ENCODE measurements at places on chromosomes 11 and 22.
A peak's percentile ranks its signal among the peaks of the same experiment; 100 is the strongest.

- no peak for DNase-seq
Observed at GRCh38 chr22:48267681-48268080, 1505.2 kb downstream of the TBC1D22A start.

GRCh38 chr11:109432105-109432504, 10.1 kb downstream of the C11orf87 start:
- DNase-seq: no peak

GRCh38 chr22:38955926-38956325, 1.5 kb upstream of the APOBEC3A start:
- peak; percentile 7 for DNase-seq

DNA sequence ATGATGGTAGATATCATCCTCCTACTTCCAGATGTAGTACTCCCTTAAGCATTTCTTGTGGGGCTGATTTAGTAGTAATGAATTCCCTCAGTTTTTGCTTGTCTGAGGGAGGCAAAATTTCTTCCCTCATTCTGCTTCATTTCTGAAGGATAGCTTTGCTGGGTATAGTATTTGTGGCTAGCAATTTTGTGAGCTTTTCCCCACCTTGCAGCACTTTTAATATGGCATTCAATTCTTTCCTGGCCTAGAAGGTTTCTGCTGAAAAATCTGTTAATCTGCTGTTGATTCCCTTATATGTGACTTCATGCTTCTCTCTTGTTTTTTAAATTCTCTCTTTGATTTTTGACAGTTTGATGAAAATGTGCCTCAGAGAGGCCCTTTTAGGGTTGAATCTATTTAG, 50.4 kb downstream of the KCNQ1OT1 start:
- no peak for DNase-seq

- DNase-seq: no peak
Observed at GRCh38 chr11:34627197-34627596, 6.3 kb downstream of the EHF start.

- no peak for DNase-seq
Observed at GRCh38 chr22:17726928-17727897, 47.1 kb downstream of the BID start.

- no peak for DNase-seq
Observed at GRCh38 chr11:39668640-39669039, 1790.8 kb downstream of the LRRC4C start.

DNA sequence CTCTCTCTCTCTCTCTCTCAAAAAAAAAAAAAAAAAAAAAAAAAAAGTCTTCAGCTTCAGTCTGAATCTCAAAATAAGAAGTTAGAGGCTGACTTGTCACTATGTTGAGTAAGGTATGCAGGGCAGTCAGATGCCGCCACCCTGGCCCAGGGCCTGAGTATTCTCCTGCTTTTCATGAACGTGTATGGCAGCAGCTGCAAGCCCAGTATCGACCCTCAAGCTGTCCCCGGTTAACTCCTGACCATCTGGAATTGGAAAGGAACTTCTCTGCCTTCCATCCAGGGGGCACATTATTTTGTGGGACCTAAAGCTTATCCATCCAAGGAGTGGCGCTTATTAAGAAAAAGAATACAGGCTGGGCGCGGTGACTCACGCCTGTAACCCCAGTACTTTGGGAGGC, 11.4 kb downstream of the MRGPRD start:
- no peak for DNase-seq

- DNase-seq: no peak
Observed at GRCh38 chr11:123742031-123742723, 717 bp upstream of the ZNF202 start.

DNA sequence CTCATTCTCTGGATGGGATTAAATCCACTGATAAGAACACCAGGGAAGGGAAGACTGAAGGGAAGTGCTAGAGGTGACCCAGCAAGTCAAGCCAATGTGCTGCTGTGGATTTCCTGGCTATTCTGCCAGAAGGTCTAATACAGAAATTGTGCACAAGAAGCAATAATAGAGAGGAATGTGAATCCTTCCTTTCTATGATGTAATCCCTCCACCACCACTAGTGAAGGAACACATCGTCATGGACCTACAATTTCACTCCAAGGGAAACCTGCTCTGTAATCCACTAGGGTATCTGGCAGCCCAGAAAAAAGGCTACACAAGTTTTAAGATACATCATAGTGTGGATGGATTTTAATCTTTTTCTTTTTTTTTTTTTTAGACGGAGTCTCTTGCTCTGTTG, 17.4 kb downstream of the LARGE2 start:
- DNase-seq: no peak

DNA sequence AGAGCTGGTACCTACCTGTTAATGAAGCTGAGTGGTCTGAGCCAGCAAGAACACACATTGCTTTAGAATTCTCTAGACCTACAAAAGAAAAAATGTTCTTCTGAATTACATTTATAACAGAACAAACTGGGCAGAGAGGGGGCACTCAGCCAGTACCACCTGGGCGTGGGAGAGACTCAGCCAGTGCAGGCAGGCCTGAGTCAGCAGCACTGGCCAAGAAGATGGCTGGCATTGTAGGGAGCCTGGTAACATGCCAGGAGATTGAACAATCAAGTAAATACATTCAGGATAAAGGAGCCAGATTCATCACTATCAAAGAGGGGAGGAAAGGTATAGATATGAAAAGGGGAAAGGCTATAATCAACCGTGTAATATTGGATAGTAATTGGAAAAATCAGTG, 19.9 kb downstream of the SERGEF start:
- no peak for DNase-seq

GRCh38 chr22:20571078-20571503, 63.7 kb downstream of the MED15 start:
- peak; percentile 10 for DNase-seq

DNA sequence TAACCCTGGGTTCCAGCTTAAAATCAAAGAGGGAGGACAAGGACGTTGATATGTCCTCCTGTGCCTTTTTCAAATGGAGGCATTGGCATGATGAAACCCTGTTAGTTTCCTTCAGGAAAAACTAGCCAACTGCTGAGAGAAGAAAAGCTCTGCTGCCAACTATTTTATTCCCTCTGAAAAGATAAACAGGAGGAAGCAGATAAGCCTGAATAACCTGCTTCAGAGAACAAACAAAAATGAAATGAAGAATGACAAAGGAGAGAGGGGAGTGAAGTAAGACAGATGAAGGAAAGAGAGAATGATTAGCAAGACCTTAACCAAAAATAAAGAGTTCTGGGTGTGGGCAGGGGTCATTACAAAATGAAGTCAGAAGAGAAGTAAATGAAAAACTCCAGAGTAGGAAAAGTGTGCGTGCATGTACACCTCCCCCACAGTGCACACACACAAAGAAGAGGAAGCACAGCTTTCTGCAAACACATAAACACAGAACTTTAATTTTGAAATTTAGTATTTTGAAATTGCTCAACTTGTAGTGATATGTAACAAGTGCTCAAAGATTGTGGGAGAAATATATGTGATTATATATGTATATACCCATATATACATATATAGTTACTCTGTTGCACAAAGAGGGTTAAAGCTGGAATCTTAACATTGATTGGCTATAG, 332.2 kb downstream of the LUZP2 start:
- no peak for DNase-seq

DNA sequence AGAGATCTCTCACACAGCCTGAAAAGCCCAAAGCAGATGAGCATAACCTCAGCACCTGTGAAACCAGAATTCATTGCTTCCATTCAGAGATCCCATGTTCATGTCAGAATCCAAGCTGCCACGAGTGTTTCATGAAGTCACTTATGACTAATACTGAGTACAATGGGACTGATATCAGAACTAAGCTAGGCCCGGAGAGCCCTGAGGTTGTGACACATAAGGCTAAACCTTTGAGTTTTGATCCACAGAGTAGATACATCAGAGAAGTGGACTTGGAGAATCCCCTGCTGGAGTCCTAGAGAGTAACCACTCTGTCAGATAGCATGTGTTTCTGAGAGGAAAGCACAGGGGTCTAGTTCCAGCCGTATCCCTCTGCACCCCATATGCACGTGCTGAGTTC, 890 bp upstream of the GLYATL1 start:
- DNase-seq: no peak

GRCh38 chr11:112829971-112830654, 131.1 kb upstream of the NCAM1 start:
- DNase-seq: no peak

DNA sequence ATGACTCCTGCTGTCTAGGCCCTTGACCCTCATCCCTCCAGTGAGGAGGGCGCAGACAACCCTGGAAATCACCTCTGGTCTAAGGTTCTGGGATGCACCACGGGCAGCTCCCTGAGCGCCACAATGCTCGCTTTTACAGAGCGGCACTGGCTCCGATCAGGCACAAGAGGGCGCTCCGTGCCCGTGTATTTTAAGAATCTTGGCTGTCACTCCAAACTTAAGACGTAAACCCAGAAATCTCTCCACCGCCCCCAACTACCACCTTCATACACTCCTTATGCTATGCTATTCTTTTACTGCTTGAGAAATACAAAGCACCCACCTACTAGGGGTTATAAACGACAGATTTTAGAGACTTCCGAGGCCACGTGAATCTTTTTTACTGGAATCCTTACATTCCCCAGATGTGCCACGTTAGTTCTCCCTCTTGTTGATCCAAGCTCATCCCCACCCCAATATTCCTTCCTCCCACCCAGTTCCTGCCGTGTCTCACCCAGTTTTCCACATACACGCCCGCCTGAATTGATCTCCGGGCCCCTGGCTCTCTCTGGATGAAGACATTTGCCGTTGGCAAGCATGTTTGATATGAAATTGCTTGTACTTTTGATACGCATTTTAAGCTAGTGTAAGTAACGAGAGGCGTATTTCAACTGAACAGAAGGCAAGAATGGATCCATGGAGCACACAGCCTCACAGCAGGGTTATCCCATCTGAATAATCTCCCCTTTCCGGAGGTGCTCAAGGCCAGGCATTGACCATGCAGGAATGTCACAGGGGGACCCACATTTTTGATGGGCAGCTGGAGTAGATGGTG, 453.5 kb downstream of the OPCML start:
- peak; percentile 45 for DNase-seq

DNA sequence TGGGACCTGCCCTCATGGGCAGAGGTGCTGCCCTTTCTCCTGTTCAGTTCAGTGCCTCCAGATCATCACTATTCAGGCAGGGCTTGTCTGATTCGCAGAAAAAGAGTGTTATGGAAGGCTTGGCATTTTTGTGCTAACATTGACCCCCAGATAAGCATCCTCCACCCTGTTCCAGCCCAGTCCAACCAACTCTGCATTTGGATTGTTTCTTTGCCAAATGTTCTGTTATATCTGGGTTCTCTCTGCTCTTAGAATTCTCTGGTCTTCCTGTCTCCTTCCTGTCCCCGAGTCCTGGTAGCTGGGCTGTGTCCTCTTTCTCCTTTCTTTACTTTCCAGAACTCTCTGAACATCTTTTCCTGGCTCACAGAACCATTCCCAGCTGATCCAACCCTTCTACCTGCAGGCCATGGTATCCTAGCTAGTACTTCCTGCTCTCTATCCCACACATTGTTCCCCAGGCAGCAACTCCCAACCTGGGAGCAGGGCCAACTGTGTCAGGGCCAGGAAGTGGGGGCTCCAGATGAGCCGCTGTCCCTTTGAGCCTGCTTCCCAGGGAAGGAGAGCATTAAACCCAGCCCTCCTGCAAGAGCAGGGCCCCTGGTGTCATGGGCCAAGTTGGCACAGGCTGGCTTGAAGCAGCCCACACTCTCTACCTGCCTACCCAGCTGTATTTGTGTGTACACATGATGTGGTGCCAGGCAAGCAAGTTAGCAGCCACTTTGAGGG, 280.7 kb upstream of the CADM1 start:
- peak; percentile 42 for DNase-seq

DNA sequence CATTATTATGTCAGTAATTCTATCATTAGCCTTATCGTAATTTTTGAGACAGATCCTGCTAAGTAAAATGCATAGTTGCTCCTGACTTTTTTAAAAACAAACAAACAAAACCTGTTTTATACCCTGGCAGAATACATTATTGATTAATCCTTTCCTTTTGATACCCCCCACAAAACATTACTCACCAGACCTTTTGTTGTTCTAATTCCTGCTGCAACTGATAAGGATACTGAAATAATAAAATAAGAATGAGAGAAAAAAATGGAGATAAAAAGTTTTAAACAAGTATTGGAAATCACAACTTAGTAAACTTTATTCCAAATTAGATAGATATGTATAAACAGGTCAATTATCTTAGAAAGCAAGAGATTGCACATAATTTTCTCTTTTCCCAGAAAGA, 28.6 kb downstream of the MS4A4E start:
- DNase-seq: no peak

DNA sequence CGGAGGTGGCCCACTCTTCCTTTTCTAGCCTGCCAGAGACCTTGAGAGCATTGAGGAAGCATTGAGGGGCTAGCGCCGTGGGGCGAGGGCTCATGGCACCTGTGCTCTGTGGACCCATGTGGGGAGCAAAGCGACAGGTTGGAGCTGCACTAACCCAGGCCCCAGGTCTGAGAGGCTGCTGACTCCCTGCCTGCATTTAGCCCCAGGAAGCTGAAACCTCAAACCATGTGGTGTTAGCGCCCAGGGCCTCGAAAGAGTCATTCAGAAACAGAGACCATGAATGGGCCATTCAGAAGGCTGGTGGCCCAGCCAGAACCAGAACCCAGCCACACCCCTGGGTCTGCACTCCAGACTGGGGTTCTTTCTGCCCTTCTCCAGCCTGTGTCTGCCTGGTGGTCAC, 88.6 kb downstream of the BCR start:
- no peak for DNase-seq

DNA sequence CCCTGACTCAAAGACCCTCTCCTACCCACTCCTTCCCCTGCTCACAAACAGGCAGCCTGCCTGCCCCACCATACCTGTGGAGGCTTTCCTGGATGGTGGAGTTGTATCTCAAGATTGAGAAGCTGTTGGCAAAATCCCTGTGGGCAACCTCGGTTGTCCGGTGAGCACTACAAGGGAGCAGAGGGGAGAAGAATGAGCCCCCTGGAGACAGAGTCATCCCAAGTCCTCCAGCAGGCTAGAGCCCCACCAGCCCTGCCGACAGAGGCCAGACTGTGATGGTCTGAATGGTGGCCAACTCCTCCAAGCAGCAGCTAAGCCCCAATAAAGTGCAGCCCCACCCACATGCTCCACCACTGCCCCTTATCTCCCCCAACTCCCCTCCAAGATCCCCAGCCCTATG, 17.5 kb downstream of the TMPRSS13 start:
- DNase-seq: no peak

DNA sequence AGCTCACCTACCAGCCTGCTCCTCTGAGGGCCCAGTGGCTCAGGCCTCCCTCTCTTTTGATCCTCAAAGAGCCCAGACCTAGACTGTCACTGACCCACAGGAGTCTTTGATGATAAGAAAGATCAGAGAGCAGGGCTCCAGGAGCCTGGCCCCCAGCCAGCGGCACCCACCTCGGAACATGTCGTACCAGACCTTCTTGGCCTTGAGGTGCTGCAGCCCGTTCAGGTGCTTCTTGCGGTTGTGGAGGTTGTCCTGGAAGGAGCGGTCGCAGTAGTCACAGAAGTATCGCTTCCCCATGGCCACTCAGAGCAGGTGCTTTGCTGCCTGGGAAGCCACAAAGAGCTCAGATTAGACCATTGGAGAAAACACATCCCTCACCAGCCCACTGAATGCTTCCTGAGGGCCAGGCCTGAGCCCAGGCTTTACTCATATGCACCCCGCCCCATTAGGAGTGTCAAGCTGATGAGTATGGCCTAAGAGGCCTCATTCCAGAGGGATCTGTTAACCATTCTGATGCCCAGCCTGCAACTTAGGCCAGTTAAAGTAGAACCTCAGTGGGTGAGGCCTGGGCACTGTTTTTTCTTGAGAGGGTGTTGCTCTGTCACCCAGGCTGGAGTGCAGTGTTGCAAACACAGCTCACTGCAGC, 18.4 kb downstream of the ZMAT5 start:
- no peak for DNase-seq

- DNase-seq: no peak
Observed at GRCh38 chr11:73186294-73186850, 31.7 kb upstream of the P2RY2 start.

GRCh38 chr11:78533399-78533798, 41.3 kb downstream of the NARS2 start:
- no peak for DNase-seq

Measured in left hindlimb (tissue), 1 donor.